ENCODE measurements at places on chromosomes 3 and 15.

DNA sequence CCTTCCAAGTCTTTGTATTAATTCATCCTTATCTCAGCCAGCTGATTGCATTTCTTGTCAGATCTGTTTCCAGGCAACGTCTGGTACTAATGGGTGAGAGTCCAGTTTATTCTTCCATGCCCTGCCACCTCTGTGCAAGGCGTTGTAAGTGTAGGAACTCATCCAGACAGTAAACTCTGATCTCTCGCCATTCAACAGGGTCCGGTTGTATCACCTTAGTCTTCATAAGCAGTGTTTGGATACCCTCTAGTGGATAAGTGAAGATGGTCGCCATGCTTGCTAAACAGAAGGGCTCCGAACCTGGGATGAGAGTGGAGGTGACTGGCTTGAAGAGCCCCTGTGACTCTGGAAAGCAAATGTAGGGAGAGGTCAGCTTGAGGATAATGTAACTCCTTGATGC, 51.6 kb upstream of the CMTM7 start:
- no peak for DNase-seq

- DNase-seq, result no peak
These were observed 20.5 kb upstream of the FRMD5 start for GRCh38 chr15:44215594-44215993.

GRCh38 chr3:73449774-73450173, 175.0 kb downstream of the PDZRN3 start:
- no peak for DNase-seq

DNA sequence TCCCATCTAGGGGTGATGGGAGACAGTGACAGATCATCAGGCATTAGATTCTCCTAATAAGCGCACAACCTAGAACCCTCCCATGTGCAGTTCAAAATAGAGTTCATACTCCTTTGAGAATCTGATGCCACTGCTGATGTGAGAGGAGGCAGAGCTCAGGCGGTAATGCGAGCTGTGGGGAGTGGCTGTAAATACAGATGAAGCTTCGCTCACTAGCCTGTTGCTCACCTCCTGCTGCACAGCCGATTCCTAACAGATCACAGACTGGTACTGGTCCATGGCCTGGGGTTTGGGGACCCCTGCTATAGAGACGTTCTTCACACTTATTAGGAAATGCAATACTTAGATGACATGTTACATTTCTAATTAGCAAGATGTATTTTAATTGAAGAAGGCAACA, 154.4 kb downstream of the CBLB start:
- no peak for DNase-seq

- no peak for DNase-seq
These were observed 99.6 kb downstream of the ABI3BP start for GRCh38 chr3:100893590-100893989.

DNA sequence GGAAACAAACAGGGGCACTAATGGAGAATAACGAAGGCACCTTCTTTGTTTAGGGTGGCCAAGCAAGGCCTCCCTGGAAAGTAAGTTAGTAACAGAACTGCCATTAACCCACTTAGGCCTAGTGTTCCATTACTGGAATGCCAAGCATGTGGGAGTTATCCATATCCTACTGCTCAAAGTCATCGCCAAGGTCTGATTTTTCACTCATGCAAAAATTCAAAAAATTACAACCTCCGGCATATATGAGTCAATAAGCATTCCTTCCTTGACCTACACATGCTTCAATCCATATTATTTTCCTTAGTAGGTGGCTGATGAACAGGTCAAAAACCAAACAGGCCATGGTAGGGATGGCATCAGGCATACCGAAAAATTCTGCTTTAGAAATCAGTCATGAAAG, 1097.2 kb downstream of the FHIT start:
- DNase-seq, result no peak

GRCh38 chr3:138778643-138779042, 56.1 kb downstream of the PIK3CB start:
- DNase-seq, result no peak

- no peak for DNase-seq
These were observed 158.3 kb downstream of the FOXB1 start for GRCh38 chr15:60162251-60162967.

GRCh38 chr3:63975723-63976122, 47.6 kb downstream of the PSMD6 start:
- DNase-seq, result no peak

GRCh38 chr3:168117853-168118313, 22.2 kb upstream of the GOLIM4 start:
- no peak for DNase-seq

DNA sequence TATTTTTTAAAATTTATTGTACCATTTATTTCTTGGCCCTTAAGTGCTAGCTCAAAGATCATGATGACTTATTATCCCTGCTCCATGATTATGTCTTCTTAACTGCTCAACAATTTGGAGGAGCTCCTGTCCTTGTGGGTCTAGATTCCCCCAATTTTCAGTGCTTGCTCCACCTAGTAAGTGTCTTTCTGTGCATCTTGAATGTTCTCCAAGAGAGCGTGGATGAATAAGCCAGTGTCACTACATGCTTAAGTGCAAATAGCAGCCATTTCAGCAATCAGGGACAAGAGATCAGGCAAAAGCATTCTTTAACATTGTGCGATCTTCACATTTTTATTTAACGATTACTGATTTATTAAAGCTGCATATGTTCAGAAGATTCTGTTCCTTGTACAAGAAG, 99.4 kb downstream of the ALCAM start:
- DNase-seq, result no peak

- DNase-seq, result peak; percentile 88
These were observed at the start of gene USP4 for GRCh38 chr3:49339941-49340800. USP4 (minus strand) TSS chr3:49340053; CDS start chr3:49340024, 29 bp downstream.

DNA sequence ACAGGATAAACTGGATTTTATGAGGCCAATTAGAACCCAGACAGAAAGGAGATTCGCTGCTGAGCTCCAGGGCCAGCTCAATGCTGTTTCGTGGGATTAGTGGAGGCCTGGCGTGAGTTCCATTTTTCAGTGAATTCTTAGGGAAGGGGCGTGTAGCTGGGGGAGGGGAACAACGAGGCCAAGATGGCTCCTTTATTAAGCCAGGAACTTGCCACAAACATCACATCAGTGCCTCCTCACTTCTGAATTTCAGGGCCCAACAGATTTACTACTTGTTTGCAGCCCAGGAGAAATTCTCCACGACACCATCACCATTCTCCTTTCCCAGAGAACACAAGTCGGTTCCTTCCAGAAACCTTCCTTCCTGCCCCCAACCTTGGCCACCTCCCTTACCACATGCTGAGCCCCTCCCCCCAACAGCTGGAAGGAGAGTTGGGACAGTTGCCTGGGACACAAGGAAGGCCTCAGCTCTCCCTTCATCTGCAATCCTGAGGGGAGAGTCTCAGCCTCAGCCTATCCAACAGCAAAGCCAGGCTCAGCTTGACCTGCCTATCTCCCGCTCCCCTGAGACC, 5.8 kb downstream of the IGDCC4 start:
- no peak for DNase-seq

DNA sequence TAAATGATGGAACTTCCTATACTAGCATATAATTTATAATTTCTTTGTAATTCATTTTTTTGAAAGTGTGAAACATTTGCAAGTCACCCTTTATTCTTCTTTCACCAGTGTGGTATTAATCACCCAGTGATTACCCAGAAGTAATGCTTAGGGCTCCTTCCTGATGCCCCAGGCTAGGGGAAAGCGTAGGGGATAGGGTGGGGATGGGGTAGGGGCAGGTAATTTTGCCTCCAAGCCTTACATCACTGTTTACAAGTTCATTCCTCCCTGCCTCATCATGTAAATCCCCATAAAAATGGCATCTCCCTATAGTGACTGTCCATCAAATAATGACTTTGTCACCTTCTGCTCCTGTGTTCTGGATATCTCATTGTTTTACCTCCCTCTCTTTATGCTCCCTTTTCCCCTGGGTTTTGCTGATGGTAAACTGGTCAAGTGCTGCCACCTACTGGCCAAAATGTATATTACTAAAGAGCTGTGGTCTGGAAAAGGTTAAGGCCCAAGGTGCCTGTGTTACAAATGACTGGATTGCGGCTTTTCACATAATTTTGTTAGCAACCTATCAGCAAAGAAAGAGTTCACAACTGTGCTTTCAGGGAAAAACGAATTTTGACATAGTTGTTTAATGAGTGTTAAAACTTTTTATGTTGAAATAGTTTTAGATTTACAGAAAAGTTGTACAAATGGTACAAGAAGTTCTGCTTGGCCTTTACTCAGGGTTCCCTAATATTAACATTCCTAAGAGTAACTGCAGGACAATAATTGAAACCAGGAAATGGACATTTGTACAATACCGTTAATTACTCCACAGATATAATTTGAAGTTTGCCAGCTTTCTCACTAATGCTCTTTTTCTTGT, 54.7 kb downstream of the ONECUT1 start:
- peak; percentile 78 for DNase-seq

DNA sequence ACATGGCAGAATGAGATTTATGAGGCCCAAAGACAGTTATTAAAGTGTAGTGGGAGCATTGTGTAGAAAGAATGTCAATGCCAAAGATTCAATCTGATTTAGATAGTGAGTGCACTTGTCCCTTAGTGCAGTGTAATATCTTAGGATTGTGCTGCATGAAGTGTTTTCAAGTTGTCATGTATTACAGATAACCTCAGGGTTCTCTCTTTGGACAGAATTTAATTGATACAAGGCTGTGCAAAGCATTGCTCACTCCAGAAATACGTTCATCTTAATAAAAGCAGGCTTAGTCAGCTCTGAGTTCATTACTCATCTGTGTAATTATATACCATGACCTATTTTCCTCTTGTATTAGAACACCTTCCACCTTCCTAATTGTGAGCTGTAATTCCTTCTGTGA, 16.0 kb upstream of the GPR171 start:
- no peak for DNase-seq

- DNase-seq, result no peak
These were observed 689.4 kb upstream of the NAALADL2 start for GRCh38 chr3:174169736-174170135.

- DNase-seq, result no peak
These were observed 18.0 kb upstream of the KCNAB1 start for GRCh38 chr3:156102267-156102931.

DNA sequence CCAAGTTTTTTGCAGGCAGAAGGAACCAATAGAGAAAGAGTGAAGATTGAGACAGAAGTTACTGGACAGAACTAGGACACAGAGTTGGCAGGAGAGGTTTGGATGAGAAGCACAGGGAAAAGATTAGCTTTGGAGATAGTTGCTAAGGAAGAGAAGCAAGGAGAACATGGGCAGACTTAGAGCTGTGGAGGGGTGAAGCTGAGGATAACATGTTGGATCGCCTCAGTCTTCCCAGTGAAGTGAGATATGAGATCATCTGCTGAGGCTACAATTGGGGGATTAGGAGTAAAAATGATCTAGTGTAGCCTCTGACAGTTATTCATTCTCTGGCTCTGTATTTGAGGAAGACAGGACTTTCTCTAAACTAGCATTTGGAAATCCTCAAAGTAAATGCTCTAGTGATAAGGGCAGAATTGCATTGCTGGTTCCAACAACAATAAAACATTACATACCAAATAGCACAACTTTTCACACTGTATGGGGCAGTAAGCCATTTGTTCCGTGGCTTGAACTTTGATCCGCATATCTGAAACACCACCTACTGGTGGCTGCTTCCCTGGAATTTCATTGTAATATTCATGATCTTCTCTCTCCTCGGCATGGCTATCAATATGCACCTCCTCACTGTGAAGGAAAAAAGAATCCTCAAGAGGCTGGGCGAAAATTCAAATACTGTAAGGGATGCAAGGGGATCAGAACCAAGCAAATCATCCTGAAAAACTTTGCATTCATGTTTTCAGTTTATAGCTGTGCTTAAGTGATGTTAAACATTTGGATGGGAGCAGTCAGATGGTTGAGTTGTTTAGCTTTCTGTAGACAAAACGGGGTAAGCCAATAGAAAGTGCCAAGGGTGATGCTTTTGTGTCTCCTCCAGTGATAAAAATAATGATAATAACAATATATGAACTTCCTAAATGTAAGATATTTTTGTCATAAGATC, 22.2 kb upstream of the EID1 start:
- DNase-seq, result peak; percentile 34

DNA sequence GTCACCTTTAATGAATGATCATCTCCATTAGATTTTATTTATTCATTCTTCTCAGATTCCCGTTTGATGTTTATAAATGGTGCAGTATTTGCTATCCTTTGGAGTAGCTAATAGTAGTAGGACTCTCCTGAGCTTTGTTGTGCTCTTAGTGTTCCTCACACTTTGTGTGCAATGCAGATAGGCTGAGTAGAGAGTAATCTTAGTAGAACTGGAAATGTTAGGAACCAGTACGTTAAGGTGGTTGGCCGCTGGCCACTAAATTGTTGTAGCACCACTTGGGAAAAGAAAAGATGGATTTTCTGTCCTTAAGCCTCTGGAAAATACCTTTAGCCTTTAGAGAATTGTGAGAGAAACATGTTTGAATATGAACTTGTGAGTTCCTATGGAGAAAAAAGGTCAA, 19.9 kb upstream of the EBLN2 start:
- DNase-seq, result no peak

GRCh38 chr3:72099326-72100079, 314.6 kb upstream of the PROK2 start:
- DNase-seq, result no peak

- peak; percentile 48 for DNase-seq
These were observed 19.1 kb downstream of the TTC21A start for GRCh38 chr3:39126532-39127071.

- no peak for DNase-seq
These were observed 183.7 kb upstream of the LMCD1 start for GRCh38 chr3:8317661-8318649.

GRCh38 chr3:122921791-122922651, 105.5 kb downstream of the SEMA5B start:
- no peak for DNase-seq

DNA sequence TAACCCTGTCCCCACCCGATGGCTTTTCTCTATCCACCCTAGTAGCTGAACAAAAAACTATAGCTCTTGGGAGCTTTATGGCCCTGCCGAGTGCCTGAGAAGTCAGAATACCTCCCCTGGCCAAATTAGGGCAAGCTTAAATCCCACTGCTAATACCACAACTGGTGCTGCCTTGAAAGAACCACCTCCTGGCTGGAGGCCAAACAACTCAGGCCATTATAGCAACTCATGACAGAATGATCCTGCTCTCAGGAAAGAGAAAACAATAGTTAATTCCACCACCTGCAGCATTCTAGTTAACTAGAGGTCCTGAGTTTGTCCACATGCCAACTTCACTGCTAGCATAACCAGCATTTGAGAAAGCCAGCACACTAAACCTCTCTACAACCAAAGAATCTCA, 123.2 kb downstream of the RTP4 start:
- DNase-seq, result no peak

- DNase-seq, result no peak
These were observed 12.9 kb upstream of the CPNE9 start for GRCh38 chr3:9690451-9691450.

- DNase-seq, result no peak
These were observed 183.1 kb upstream of the KCNMB2 start for GRCh38 chr3:178353006-178353694.

GRCh38 chr3:177519588-177519987, 322.3 kb upstream of the TBL1XR1 start:
- no peak for DNase-seq

DNA sequence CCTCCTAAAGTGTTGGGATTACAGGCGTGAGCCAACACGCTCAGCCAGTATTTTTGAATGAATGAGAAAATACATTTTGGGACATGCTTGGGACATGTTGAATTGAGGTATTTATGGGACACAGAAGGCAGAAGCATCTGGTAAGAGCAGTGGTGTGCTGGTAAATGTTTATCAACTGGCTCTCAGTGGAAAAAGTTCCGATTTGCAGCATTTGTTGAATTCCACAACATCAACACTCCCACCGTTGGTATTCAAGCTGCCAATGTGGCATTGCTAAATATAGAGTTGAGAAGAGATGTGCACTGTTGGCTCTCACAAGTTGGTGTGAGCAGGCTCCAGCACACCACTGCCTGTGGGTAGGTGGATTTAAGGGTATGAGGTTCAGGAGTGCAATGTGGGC, 35.8 kb upstream of the LRRFIP2 start:
- no peak for DNase-seq

Measured in hematopoietic multipotent progenitor cell treated with erythropoietin and hydrocortisone succinate and interleukin-3 and kit ligand, for 15 days (in vitro differentiated cells).